Fibroblast of the aortic adventitia (primary cell): ENCODE measurements at places on chromosomes 16 and 17. TPM values are rescaled to one million over a fixed set of nuclear protein-coding genes. Genes with fewer than 3 reads are reported as not detected.

DNA sequence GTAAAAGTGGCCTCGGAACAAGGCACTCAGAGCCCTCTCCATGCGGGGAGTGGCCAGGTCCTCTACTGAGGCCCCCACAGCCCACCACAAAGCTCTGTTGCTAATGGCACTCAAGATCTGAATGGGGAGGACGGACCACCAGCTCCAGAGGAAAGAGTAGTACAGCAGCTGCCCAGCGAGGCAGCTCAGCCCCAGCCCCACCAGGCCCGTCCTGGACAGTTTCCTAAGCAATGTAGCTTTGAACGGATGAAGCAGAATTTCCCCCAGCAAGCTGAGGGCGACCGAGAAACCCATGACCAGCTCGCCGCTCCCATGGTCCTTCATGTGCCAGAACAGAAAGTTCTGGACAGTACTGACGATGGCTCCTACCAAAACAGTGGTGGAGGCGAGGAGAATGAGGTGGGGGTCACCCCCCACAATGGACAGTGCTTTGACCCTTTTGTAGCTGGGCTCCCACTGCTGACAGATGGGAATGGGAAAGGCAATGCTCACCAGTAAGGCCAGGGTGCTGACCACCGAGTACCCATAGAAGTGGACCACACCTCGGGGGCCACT, 1.5 kb downstream of the MFSD6L start:
- no peak for DNase-seq

DNA sequence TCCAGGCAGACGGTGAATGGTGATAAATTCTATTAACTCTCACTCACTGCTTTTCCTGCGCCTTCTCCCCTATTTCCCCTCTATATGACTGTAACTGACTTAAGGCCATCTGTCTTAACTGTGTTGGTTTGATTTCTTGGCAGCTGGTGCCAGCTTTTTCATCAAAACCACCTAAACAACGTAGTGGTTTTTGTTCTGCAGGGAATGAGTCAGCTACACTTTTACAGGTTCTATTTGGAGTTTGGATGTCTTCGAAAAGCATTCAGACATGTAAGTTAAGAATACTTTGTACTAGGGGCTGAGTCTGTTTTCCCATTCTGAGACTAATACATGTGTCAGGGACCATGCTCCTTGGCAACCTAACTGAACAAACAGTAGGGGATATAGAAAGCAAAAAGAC, 8.5 kb downstream of the REXO5 start:
- DNase-seq, result no peak

DNA sequence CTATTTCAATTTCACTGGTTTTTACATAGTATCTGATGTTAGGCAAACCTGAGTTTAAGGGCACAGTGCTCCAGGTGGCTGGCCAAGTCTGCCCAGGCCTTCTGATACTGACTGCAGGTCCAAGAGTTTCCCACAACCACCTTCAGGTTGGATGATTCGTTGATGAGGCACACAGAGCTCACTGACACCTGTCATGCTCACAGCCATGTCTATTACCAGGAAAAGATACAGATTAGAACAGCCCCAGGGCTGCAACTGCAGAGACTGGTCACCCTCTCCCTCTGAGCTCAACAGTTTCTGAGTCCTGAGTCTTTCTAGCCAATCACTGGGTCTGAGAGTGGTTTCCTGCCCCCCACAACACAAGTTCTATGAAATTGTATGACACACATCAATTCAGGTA, 37.2 kb downstream of the MEAK7 start:
- no peak for DNase-seq

GRCh38 chr16:30087181-30087898, 4.4 kb downstream of the TBX6 start:
- no peak for DNase-seq

DNA sequence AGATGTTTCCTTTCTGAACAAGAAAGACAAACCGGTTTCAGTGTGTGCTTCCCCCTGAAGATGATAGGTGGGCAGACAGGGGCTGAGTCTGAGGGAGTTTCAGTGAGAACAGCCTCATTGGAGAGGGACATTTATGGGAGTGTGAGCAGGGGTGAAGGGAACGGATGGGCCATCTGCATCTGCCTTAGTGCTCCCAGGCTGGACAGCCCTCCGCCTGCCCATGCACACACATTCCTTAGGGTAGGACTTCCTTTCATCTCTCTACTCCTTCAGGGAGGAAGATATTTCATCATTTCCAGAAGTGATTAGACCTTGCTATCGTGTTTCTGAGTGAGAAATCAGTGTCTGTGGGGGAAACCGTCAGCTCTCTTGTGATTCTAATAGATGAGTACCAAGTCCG, 3.8 kb downstream of the SHISA6 start:
- no peak for DNase-seq

DNA sequence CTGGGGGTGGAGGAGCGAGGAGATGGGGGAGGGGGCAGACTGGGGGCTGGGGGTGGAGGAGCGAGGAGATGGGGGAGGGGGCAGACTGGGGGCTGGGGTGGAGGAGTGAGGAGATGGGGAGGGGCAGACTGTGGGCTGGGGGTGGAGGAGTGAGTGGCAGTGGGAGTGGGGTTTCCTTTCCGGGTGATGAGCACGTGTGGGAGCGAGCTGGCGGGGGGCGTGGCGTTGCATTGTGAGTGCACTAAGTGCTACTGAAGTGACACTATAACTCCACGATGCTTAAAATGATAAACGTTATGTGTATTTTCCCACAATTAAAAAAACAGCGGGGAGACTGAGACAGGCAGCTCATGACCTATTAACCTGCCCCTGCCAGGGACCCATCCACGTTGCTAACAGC, 46.3 kb downstream of the CBFA2T3 start:
- DNase-seq, result no peak

DNA sequence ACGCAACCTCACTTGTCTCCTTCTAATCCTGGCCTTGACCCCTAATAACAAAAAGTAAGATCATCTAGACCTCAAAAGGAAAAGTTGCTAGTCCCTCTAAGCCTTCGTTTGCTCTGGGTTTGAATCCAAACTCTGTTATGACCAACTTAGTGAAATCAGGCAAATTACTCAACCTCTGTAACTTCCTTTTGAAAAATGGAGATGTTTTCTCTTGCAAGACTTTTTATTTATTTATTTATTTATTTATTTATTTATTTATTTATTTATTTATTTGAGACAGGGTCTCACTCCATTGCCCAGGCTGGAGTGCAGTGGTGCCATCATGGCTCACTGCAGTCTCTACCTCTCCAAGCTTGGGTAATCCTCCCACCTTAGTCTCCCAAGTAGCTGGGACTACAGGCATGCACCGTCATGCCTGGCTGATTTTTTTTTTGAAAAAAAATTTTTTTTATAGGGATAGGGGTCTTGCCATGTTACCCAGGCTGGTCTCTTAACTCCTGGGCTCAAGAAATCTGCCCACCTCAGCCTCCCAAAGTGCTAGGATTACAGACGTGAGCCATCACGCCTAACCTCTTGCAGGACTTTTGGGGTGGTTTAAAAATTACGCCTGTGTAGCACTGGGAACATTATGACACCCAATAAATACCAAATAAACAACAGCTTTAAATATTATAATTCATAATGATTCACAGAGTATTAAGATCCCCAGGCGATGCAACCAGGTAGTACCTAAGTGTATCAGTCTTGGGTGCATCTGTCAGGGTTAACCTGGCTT, 63.4 kb downstream of the PITPNC1 start:
- no peak for DNase-seq

DNA sequence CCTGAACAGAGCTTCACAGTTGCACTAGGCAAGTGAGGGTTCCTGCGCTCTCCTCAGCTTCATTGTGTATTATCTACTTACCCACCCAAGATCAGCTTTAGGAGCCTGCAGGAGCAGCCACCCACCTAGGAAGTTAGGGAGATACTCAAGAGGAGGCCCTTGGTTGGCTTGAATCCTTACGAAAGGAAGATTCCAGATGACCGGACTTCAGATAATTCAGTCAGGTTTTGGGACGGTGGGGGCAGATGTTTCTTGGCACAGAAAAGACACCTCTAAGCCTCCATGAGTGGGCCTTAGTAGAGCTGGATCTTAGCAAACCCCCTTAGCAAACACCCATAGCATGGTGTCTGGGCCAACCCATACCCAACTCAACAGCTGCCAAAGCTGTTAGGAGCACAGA, 2.4 kb upstream of the CBFB start:
- DNase-seq, result no peak

DNA sequence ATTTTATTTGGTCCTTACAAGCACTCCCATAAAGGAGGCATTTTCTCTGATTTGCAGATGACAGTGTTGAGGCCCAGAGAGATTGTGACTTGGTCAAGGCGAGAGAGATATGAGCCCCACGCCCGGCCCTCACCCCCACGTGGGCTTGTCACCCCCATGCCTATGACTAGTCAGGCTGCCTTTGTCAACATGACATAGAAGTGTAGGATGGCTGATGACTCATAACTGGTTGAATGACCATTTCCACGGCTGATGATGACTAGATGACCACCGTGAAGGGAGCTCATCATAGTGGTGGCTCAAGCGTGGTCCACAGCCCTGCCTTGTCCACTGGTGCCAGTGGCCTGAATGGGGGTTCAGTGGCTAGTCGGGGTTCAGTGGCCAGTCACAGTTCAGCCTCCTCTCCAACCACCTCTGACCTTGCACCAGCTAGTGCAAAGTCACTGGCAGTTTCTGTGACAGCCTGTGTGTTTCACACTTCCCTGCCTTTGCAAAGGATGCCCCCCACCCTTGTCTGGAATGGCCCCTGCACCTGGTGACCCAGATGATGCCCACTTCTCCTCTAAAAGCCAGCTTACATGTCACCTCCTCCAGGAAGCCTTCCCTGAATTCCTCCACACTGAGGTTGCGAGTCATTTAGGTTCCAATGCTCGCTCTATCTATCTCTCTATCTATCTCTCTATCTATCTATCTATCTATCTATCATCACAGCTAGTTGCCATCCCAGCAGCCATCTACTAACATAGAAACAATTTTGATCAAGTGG, 3.8 kb upstream of the WSCD1 start:
- no peak for DNase-seq

DNA sequence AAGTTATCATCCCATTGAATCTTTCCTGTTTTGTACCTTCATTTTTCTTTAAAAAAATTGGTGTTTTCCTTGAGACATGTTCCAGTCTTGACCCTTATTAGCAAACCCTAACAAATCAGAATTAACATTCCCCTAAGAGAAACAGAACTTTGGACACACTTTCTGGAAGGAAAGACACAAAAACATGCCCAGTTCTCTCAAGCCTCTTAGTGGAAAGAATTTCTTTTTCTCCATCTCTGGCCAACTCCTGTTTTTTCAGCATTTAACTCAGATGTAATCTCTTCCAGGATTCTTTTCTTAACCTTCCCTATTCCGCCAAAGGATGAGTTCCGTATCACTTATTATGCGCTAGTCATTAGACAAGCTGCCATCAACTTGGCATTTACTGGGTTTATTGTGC, 23.9 kb upstream of the CDH8 start:
- DNase-seq, result no peak

- DNase-seq, result peak; percentile 21
Measured at GRCh38 chr16:77157346-77158058, 33.5 kb upstream of the MON1B start.

DNA sequence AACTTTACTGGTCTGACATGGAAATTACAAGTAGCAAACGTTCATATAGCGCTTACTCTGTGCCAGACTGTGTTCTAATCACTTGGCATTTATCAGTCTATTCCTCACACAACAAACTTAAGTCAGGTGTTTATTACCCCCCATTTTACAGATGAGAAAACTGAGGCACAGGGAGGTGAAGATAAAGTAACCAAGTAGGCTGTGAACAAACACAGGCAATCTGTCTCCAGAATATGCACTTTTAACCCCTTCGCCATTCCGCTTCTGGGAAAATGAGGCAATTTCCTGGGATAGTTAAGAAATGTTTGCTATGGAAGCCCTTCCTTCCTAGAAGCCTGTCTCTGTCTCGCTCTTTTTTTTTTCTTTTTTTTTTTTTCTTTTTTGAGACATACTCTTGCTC, 12.2 kb upstream of the CXCL16 start:
- peak; percentile 14 for DNase-seq

GRCh38 chr17:17819561-17819995, 17.2 kb downstream of the SREBF1 start:
- peak; percentile 81 for DNase-seq

DNA sequence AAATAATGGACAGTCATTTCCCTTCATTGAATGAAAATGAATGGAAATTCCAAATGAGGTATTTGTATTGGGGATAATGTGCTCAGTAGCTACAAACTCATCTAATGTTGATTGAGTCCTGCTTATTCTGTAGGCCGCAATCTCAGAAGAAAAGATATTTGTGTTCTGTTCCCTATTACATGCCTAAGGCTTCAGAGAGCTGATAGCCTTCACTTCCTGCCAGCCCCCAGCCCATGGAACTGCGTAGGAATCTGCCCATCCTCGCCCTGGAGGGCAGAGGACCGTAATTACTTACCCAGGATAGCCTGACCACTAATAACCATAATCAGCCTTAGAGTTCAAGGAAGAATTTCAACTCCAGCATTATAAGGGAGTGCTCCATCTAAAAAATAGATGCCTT, 17.9 kb upstream of the SNTB2 start:
- no peak for DNase-seq

DNA sequence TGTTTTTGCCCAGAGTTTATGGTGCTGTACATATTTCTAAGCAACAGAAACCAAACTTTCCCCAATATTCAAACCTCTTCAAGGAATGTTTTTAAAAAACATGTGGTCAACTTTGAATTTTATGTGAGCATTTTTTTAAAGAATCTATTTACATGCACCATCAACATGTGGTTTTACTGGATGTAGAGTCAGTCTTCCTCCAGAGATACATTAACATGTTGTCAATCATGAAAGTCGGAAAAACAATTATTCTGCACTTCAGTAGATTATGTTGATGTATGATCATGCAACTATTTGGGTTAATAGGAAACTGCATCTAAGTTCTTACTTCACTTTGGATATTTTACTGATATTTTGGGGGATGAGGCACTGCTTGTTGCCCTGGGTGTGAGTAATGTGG, 208.6 kb downstream of the FOXL1 start:
- DNase-seq, result no peak

DNA sequence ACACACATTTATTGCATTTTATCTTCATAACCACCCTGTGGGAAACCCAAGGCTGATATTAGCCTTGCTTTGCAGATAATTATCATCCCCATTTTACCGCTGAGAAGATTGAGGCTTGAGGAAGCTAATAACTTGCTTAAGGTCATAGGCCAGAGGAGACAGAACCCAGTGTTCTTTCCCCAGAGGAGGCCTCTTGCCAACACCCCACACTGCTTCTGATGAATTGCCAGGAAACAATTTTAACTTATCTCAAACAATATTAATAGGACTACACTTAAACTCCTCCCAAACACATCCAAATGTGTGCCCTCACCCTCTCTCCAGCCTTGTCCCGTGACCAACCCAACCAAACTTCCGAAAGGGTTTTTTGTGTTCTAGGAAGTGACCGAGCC, 2.1 kb upstream of the SPG7 start:
- DNase-seq, result peak; percentile 30

Gene SPN
- not detected in 2 replicates for total RNA-seq

Gene ATP2A1
- 0.18 TPM in 1 of 2 replicates, not detected in the other for total RNA-seq

Gene UTS2R
- total RNA-seq, result not detected in 2 replicates
